ENCODE measurements at places on chromosomes 12 and 14.

DNA sequence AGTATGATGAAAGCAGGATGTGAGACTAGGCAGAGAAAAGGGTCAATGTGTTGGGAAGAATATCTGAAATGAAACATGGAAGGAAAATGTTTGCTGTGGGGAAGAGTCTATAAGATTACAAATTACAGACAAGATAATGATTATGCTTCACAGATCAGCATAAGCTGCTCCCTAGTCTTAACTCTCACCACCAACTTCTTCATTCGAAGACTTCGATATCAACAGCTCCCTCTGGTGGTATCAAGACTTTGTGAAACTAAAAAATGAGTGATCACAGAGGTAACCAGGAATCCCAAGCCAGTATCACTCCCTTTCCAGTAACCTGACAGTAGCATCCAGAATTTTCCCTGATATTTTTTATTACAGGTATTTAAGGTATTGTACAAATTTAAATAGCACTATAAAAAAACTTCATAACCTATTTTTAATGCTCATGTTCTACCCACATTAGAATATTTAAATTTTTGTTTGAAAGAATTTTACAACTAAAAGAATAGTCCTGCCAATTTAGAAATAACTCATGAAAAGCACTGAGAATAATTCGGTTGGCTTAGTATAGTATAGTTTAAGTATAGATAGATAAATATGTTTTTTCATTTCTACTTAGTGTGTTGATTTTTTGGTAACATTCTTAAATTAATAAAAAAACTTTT is 84.4 kb downstream of the C2CD5 start:
- peak; percentile 58 for DNase-seq

DNA sequence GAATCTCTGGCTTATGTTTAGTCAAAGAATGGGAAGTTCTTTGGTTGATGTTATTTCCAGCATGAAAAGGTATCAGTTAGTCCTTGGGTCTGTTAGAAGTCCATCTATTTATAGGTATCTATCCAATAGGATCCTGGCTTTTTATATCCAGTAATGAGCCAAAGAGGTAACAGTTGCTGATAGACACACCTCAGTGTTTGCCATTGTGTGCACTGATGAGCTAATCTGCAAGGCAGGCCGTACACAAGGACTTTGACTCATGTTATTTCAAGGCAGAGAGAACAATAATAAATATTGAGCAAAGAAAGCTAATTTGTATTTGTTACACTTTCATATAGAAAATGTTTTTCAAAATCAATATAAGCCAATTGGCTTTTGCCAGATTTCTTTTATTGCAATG is 56.4 kb downstream of the GLT1D1 start:
- no peak for DNase-seq

DNA sequence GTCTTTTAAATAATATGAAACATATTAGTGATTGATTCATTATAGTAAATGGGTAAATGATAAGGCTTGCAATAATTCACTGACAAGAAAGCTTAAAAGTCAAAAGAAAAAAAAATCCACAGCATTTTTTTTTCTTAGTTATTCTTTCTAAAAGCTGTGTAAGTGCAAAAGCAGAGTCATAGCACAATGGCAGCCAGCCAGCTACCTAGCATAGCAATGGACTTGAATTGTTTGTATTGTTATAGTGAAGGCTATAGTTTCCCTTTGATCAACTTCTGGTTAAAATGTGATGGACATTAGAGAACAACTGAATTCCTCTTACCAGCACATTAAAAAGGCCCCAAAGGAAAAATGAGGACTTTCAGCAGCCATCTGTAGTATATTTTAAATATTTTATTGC is 232.1 kb downstream of the NAV3 start:
- DNase-seq, result peak; percentile 72

DNA sequence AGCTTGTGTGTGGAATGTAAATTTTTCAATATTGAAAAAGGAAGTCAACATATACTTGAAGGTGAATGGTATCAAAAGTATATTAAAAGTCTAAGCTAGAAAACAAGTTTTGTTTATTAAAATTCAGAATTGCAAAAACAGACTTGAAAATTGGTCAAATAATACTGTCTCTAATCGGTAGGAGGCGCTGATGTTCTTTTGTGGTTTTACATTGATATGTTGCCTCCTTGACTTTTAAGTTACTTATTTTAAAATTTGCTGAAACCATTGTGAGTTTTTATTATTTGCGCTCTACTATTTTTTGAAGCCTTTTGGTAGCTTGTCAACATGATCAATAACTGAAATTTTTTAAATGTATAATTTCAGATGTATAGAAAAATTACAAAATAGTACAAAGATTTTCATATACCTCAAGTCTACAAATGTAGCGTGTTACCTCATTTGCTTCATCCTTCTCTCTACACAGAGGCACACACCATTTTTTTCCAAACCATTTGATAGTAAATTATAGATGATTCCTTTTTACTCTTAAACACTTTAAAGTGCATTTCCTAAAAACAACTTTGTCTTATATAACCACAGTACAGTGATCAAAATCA is 6.9 kb downstream of the RTRAF start:
- DNase-seq, result peak; percentile 50

GRCh38 chr12:106120519-106121105 is 18.1 kb downstream of the NUAK1 start:
- DNase-seq, result no peak

DNA sequence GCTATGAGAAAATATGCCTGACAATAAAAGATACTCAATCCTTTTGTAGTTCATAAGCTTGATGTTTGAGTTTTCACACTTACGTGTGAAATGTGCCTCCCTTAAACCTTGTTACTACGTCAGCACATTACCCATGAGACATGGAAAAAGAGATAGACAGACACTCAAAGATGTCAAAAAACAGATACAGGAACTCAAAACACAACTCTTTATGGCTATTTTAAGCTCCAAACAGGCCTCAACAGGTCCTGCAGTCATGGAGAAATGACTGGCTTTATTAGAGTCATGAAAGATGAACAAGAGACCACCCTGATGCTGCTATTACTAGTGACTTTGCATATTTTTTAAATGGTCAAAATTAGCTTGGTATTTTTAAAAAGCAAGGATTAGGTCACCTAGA is 184.5 kb downstream of the MON2 start:
- no peak for DNase-seq

DNA sequence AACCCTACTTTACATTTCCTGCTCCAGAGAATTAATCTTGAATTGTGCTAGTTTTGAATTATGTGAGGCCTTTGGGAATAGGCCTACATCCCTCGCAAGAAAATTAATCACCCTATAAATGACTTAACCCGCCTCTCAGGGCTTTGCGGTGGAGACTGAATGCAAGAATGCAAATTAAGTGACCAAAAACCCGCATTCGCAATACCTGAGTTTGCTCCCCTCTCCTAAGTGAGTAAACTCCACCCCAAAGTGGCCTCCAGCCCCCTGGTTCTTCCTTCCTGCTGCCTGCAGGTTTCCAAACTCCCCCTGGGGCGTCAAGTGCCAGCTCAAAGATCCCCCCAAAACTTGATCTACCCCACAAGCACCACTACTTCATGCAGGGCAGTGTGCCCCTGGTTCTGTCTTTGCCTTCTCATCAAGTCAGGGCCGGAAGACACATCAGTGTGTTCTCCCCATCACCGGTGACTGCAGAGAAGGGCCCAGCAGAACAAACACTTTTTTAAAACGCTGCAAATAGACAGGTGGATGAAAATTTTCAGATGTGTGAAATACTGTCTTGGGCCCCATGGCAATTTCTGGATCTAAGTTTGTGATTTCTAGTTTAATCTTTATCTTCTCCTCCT is 644.7 kb downstream of the VRK1 start:
- no peak for DNase-seq

GRCh38 chr12:120938496-120938895 is 34.3 kb upstream of the SPPL3 start:
- no peak for DNase-seq

- no peak for DNase-seq
Observed at GRCh38 chr14:98826618-98827017, 445.4 kb downstream of the BCL11B start.

- DNase-seq, result peak; percentile 83
Observed at GRCh38 chr14:51999084-51999483, 9.7 kb downstream of the RTRAF start.

DNA sequence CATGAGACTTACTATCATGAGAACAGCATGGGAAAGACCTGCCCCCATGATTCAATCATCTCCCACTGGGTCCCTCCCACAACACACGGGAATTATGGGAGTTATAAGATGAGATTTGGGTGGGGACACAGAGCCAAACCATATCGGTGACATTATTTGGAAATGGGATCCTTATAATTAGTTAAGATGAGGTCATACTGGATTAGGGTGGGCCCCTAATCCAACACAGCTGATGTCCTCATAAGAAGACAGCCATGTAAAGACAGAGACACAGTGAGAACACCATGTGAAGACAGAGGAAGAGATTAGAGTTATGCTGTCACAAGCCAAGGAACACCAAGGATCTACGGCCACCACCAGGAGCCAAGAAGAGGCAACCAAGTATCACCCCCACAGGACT is 161.7 kb downstream of the SPTSSA start:
- no peak for DNase-seq

DNA sequence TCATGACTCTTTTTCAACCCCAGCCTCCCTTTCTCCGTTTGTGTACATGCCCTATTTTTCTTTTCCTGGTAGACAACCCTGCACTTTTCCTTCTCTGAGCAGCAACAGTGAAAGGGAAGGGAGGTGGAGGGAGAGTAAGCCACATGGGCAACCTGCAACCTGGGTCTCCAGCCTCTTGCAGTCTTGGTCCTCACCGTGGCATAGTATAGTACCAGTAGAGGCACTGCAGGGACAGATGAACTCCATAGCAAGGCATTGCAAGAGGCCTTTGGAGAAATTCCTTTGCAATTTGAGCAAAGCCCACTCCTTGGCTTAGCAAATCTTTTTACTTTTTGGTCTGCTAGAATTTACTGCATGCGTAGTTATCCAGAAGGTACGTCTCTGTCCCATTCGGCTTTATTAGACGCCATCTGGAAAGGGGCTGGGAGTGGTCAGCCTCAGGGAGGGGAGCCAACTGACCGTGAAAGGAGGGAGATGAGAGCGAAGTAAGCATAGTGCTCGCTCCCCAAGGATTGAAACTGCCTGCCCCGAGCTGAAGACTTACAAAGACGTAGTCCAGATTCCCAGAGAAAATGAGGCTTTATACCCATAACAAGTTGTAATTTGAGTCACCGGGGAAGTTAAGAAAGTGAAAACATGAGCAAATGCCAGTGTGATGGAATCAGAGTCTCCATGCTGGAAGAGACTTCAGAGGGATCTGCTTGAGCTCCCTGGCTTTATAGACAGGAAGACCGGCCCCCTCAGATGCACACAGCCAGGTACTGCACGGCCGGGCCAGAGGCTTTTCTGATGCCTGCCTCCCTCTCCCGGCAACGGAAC is 332.0 kb downstream of the CACNA1C start:
- peak; percentile 84 for DNase-seq

GRCh38 chr12:94831081-94831751 is 172.3 kb downstream of the NDUFA12 start:
- DNase-seq, result no peak

DNA sequence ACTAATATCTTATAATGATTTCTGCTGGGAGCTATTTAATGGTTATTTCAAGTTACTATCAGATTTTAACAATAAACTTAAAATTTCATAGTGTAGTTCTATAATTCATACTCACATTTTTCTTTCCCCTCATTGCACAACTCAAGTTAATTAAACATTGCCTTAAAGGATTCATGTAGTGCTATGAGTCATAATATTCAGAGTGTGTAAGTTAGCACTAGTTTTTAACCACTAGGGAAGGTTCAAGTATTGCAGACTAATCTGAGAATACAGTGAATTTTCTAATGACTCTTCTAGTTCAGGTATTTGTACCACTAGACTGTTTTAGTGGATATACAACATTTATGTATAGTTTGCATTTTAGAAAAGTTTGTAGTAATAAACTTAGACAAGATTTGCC is 49.9 kb downstream of the FOXA1 start:
- DNase-seq, result no peak

- DNase-seq, result no peak
Observed at GRCh38 chr14:65241125-65241752, 138.9 kb upstream of the MAX start.

DNA sequence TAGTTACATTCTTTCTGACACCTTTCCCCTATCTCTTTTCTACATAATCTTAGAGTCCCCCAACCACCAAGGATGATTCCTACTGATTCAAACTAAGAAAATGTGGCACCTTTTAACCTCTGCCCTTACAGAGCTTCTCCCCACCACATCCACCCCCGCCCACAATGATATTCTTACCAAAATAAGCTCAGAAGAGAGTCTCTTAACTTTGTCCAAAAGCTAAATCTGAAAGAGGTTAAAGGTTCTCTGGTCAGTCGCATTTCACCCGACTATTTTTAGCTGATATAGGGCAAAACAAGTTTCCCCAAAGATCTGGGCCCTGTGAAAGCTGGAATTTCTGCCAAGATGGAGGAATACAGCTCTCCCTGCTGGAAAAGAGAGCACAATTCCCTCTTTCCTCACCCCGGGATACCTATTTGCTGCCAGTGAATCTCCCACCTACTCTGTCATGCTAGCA is 128.6 kb downstream of the ZFP36L1 start:
- DNase-seq, result no peak

DNA sequence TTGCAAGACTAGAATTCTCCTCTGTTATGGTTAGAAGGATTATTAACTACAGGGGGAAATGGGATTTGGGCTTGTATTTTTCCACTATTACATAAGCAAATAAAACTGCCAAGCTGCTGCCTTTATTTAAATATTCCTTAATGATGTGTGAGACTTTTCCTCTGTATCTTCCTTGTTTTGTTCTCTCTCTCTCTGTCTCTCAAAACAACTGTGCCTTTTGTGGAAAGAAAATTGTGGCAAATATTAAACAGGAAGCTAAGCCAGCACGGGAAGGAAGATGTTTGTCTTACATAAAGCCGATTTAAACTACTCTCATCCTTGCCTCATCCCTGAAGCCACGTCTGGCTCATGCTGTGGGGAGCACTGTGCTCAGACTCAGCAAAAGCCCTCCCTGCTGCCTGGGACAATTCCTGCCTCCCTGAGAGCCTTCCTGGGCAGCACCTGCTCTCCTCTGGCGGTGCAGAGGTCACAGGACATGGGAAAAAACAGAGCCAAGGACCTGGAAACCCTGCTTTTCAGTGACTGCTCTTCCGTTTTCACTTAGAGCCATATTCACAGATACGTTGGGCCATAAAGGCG is 237.2 kb downstream of the SLC15A4 start:
- no peak for DNase-seq

GRCh38 chr12:92357584-92358261 is 212.1 kb upstream of the BTG1 start:
- DNase-seq, result no peak

DNA sequence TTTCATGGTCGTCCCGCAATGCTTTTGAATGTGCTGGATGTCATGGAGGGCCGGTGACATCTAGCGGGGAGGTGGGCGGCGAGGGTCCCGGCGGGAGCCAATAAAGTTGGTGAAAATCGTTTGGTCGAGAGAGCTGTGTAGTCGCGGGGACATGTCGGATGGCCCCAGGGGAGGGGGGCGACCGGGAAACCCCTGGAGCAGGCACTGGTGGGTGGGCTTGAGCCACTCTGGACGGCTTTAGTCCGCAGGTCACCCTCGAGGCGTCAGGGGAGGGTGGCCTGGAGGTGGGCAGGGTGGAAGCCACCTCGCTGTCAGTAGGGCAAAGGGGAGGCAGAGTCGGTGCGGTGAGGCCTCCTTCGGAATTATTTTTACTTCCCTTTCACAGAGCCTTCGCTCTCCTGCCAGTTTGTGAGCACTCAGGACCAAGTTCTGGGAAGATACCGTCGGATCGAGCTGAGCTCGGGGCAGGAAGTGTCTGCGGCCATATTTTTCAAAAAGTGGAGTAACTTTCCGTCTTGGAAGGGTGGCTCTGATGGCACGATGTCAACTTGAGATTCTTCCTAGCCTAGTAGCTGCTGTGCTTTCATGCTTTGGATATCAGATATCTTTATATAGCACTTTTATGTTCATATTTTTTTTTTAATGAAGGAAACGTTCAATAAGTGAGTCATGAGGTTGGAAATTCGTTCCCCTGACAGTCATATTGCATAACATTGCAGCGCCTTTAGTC is 28.2 kb downstream of the WBP11 start:
- DNase-seq, result peak; percentile 73
